Inflammatory macrophage treated with lipopolysaccharide for 1 hour (primary cell): ENCODE measurements at places on chromosomes 2 and 18.

- no peak for DNase-seq
Observed at GRCh38 chr2:111069722-111070121, 51.0 kb upstream of the BCL2L11 start.

GRCh38 chr2:165743442-165743841 is 50.6 kb downstream of the GALNT3 start:
- DNase-seq: peak; percentile 59

DNA sequence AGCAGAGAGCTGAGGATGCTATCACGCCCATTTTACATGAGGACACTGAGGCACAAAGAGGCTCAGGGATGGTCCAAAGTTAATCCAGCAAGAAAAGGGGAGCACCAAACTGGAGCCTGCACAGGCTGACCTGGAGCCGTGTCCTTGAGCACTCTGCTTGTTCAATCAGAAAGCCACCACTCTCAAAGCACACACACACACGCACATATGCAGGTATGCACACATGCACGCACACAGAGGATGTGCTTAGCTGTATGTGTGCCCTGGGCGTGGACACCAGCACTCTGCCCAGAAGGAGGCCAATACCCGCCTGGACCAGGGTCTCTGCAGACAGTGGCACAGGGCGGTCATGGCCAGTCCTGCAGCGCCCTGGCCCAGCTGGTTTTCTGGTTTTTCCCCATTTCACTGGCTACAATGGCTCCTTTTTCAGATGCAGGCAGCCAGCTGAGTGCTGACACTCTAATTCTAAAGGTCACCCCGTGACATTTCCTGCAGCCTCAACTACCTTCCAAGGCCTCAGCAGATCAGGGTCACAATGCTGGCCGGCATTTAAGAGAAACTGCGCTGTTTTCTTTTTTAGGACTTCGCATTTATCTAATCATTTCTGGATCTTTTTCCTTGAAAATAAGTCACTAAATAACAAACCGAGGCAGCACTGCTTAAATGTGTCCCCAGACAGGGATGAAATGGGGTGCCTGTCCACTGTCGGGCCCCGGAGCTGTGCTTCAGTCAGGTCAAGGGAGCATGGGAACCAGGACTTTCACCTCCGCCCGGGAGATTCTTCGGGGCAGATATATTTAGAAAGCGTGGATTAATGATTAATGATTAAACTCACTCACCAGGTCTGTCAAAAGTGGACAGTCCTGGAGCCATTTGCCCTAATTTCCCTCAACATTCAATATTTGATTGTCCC is 104.5 kb downstream of the HDAC4 start:
- DNase-seq: no peak

GRCh38 chr18:3675994-3676393 is 226.0 kb downstream of the TGIF1 start:
- no peak for DNase-seq

DNA sequence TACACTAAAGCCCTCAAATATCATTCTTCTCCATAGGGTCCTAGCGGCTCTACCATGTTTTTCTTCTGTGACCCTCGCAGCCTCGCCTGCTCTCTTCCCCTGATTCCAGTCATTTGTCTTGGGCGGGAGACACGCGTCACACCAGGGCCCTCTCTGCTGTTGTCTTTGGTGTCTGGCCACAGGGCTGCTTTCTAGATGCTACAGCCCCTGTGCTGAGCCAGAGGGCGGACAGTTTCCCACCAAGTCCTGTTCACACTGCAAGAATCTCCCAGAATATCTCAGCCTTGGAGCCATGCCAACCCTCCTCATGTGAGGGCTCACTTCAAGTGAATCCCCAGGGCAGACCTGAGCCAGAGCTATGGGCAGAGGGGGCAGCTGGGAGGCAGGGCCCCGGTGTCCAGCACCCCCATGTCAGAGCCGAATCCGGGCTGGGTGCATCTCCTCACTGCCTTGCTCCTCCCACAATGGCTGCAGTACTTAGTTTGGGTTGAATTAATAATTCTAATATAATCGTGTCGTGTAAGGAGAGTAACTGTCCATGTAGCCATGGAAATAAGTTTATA is 42.1 kb downstream of the DIPK1C start:
- DNase-seq: no peak

DNA sequence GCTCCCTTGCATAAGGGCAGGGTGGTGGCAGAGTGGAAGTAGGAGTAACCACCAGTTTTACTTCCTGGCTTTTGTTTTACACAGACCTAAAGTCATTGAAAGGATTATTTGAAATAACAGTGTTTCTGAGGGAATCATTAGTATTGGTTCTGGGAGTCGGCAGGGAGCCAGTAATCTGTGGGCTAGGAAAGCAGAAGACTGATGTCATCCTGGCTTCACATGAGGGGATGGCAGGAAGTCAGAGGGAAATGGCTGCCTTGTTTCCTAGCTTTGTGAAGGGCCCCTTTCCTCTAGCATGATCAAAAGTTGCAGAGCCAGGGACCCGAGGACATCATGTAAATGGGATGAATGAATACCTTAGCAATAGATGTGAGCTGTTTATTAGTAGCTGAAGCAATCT is 792.6 kb downstream of the CPS1 start:
- DNase-seq: no peak
